ENCODE measurements at places on chromosomes 2 and 18.

DNA sequence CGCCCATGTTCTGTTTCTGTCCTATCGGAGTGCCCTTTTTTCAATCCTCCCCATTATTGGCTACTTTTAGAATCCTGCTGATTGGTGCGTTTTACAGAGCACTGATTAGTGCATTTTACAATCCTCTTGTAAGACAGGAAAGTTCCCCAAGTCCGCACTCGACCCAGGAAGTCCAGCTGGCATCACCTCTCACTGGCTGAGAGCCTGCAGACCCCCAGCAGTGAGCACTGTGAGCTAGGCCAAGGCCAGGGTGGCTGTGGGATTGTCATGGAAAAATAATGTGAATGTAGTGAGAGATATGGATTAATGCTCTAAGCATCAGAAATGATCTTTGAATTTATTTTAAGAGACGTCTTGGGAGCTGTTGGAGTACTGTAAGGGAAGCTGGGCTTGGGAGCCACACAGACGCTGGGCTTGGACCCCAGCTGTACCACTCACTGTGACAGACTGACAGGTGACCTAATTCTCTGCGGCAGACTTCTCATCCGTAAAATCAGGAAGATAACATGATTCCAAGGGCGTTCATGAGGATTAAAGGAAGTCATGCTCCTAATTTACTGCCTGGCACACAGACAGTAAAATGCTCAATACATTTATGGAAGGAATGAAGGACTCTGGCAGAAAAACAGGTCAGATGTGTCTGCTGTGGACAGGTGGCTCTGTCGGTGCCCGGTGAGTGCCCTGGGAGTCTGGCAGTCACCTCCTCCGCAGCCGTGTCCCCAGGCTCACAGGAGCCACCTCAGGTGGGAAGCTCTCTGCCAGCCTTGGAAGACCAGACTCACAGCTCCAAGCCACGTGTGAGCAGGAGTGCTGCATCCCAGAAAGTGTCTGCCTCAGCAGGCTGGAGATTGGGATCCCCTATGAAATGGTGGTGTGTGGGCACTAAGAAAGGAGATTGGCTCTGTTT, 105.5 kb downstream of the FAM168B start:
- no peak for DNase-seq

GRCh38 chr2:196802401-196802800, 2.9 kb upstream of the GTF3C3 start:
- DNase-seq = no peak

GRCh38 chr2:229179628-229180027, 91.5 kb downstream of the PID1 start:
- DNase-seq = no peak

- DNase-seq = no peak
Observed at GRCh38 chr2:164920430-164920829, 34.9 kb downstream of the SLC38A11 start.

DNA sequence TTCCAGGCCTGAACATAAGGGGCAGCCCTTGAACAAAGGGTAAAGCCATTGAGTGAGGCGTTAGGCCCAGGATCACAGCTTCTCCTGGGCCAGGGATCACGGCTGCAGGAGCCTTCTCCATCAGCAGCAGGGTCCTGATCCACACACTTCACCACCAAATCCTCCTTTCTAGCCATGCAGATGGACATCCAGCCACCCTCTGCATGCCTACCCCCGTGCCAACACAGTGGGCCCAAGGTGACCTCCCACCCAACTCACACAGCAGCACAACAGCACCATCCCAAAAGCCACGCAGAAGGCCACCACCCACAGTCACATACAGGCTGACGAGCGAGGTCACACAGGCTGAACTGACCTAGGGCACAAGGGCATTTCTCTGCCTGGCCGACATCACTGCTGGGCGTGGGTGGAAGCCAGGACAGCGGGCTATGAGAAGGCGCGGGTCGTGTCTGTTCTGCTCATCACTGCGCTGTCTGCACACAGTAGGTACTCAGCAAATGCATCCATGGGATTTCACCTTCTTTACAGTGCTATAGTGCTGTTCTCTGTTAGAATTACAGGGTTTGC, 31.2 kb downstream of the TFCP2L1 start:
- DNase-seq = no peak

DNA sequence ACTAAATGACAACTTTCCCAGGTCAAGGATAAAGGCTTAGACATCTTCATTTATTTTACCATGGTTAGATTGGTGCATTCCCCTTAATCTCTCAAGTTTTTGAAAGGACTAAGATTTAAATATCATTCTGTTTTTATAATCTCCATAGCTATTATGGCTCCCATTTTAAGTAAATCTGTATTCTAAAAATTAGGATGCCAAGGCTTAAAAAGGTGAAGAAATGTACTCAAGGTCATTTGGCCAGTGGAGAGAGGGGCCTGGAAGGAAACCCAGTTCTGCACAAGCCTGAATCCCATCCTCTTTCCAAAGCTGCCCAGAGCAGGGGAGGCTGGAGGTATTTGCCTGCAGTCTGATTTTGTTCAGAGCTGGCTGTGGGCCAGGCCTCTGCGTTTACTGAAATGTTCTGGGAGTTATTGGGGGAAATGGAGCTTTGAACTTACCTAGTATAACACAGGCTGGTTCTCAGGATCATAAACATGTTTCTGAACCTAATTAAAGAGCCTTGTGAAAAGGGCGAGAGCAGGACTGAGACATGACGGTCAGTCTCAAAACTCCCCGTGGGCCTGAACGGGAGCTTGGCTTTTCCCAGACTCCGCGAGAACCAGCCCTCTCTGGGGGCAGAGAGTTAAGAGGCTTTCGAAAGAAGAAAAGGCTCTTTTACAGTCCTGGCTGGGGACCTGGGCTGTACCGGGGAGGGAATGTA, 85.6 kb downstream of the DDX1 start:
- no peak for DNase-seq

DNA sequence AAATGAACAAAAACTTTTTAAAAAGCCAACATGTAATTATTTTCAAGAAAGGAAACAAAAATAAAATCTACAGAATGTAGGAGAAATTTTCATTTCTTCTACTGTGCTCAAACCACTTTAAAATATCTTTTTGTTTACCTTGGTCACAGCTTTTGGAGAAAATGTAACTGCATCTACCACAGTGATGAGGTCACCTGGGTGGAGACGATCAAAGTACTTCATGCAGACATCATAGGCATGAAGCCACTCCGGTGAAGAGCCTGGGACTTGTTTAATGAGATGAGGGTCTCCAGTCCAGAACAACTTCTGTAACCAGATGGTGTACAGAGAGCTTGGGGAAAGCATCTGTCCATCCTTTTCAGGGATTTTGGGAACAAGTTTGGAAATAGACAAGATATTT, 285.8 kb downstream of the NBAS start:
- DNase-seq = no peak

GRCh38 chr2:96787411-96787810, 26.7 kb downstream of the CNNM4 start:
- DNase-seq = no peak

- DNase-seq = no peak
Observed at GRCh38 chr2:237513693-237514092, 26.6 kb downstream of the MLPH start.

DNA sequence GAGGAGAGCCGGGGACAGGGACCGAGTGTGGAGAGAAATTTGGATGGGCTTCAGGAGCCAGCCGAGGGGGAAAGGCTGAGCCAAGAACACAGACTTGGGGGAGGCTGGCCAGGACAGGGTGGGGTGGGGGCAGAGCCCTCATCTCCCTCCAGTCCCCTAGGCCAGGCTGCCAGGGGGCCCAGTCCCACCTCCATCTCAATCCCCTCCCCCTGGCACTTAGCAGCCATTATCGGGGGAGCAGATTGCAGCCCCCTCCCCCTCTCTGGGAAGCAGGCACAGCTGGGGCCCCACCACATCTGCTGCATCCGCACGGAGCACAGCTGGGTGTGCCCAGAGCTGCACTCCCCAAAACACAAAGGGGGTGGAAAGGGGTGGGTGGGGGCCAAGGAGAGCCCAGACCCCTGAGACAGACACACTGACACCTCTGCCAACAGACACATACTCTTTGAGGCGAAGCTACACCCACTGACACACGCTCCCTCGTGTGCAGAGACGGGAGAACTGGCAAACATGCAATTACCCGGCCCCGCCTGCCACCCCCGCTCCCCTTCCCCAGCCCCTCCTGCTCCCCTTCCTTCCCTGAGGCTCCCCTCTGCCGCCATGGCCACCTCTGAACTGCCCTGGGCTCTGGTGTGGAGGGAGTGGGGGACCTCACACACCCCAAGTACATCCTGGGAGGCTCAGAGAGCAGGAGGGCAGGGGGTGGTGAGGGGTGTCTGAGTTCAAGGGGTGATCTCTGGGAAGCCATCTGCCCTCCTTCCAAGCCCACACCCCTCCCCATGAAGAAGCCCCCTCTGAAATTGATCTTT, 5.1 kb upstream of the ASIC4 start:
- DNase-seq = no peak

DNA sequence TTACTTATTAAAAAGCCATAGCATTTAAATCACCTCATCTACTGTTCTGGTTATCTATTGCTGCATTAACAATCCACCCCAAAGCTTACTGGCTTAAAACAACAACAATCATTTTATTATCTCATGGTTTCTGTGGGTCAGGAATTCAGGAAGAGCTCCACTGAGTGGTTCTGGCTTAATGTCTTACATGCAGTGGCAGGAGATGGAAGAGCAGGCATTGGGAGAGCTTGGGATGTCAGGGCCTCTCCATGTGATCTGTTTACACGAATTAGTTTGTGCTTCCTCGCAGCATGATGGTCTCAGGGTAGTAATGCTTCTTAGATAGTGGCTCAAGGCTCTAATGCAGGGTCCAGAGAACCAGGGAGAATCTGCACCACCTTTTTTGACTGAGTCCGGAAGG, 14.4 kb upstream of the REL start:
- DNase-seq = no peak

GRCh38 chr2:136049991-136050920, 64.8 kb upstream of the DARS1 start:
- no peak for DNase-seq

DNA sequence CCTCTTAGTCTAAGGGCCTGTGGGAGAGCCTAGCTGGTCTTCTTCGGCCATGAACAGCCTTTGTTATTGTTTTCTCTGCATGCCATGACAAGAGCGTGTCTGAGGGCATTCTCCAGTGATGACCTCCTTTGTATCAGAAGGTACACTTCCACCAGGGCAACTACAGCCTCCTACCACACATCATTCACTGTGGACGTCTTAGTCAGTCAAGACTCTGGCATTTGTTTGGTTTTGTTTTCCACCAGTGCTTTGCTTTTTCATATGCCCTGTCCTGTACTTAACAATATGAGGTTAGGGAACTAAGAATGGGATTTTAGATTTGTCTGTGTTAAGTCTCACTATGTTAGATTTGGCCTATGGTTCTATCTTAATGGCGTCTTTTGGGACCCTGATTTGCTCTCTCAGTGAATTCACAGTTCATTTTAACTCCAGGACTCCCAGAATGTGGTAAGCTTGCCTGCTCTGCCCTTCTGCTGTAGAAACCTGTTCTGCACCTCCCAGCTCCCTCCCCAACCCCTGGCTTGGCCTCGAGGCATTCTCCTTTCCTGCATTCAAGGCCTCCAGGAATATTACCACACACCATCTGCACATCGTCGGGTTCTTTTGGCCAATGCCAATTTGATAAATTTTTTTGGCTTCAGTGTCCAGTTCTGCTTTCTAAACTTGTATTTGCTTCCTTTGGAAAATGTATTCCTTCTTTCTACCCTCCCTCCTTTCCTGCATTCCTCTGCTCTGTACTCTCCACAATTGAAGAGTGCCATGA, 42.8 kb upstream of the IL1R1 start:
- DNase-seq = no peak

- DNase-seq = no peak
Observed at GRCh38 chr2:171320208-171320621, 113.6 kb downstream of the METTL8 start.

- DNase-seq = no peak
Observed at GRCh38 chr2:62871506-62871905, 166.0 kb downstream of the EHBP1 start.

DNA sequence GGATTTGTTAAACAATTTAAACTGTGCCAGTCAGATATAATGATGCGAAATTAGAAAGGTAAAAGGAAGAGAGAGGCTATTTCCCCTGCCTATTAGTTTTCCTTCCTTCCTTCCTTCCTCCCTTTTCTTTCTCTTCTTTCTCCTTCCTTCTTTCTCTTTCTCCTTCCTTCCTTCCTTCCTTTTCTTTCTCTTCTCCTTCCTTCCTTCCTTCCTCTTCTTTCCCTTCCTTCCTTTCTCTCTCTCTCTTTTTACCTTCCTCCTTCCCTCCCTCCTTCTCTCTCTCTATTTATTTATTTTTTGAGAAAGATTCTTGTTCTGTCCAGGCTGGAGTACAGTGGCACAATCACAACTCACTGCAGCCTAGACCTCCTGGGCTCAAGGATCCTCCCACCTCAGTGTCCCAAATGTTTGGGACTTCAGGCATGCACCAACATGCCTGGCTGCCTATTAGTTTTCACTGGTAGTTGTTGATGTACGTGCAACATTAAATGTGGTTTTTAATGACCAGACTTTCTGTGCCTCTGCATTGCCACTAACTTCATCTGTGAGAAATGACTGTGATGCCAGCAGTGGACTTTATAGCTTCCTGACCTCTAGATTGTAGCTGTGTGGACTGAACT, 48.7 kb upstream of the NFE2L2 start:
- DNase-seq = no peak

GRCh38 chr2:158575051-158575635, 118.4 kb downstream of the PKP4 start:
- DNase-seq = no peak

DNA sequence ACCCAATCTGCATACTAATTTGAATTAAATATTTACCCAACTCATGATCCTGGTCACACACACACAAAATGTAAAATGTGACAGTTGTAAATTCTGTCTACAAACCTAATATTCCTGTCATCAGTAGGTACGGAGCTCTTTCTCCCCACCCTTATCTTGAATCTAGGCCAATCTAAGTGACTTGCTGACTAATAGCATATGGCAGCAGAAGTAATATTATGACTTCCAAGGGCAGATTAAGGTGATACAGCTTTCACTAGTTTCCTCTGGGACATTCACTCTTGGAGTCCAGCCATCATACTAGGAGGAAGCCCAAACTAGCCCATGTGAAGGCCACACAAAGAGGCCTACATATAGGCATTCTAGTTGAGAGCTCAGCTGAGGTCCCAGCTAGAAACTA, 89.4 kb downstream of the TMEM131 start:
- no peak for DNase-seq

DNA sequence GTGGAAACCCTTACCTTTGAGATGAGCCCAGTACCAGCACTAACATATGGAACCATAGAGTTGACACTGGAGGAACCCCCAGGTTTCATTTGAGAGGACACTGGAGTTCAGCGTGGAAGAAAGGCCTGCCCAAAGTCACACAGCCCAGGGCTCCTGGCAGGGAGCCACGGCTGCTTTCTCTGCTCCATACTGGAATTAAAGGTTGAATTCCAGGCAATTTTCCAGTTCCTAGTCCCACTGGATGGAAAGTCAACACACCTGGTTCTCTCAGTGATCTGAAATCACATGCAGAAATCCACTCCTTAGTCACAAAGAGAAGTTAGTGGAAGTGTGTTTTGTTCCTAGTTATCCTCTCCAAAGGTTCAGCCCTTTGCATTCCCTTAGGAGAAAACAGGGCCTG, 336.1 kb upstream of the SKOR2 start:
- no peak for DNase-seq

DNA sequence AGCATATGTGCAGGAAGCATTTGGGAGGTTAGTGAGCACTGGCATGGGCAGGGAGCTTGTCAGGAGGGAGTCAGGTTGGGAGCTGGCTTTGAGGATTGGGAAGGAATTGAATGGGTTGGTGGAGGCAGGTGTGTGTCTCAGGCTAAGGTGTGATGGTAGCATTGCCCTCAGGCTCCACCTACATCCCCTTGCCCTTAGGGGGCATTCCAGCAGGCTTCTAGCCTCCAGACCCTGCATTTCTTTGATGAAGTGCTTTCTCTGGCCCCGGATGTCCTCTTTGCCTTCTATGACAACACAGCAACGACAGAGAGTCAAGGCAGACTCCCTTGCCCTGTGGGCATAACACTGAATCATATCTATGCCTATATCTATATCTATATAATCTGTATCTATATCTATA, 13.5 kb downstream of the RHBDD1 start:
- no peak for DNase-seq

All from activated T-cell treated with anti-CD3 and anti-CD28 coated beads, Interleukin-2, amount 50 U/mL, for 1 hour (primary cell).